ENCODE measurements at places on chromosomes 16 and 17.

DNA sequence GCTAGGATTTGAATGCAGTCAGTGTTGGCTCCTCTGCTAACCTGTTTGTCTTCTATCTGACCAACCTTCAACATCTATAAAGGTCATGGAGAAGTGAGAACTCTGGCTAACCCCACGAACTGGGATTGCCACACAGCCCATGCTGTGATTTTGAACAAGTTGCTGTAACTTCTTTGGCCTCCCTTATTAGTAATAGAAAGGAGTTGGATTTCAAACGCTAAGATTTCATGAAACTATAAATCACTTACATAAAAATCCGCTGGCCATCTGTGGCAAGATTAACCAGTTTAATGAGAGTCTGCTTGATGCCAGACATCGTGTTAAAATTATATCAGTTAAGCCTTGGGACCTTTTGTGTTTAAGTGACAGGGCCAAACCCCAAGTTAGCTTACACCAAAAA lies 53.4 kb downstream of the HSD17B2 start:
- no peak for DNase-seq

GRCh38 chr17:36765436-36766043 lies 164.2 kb downstream of the MRM1 start:
- DNase-seq = no peak

DNA sequence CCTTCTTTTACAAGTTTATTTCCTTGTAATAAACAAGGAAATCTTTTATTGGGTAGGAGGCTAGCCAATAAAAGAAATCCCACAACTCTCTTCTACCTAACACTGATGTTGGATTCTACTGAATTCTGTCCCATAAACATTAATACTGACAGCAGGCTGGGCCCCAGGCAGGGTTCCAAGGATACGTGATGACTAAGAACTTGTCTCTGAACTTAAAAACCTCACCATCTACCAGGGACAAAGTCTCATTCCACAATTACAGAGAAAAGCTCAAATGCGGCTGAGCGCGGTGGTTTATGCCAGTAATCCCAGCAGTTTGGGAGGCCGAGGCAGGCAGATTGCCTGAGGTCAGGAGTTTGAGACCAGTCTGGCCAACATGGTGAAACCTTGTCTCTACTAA lies 64.9 kb downstream of the ARHGAP17 start:
- no peak for DNase-seq

- no peak for DNase-seq
Observed at GRCh38 chr16:13165024-13165423, 263.6 kb downstream of the SHISA9 start.

- DNase-seq = no peak
Observed at GRCh38 chr17:35359398-35359797, 14.0 kb downstream of the SLFN11 start.

- no peak for DNase-seq
Observed at GRCh38 chr17:69744512-69745070, 330.1 kb downstream of the MAP2K6 start.

DNA sequence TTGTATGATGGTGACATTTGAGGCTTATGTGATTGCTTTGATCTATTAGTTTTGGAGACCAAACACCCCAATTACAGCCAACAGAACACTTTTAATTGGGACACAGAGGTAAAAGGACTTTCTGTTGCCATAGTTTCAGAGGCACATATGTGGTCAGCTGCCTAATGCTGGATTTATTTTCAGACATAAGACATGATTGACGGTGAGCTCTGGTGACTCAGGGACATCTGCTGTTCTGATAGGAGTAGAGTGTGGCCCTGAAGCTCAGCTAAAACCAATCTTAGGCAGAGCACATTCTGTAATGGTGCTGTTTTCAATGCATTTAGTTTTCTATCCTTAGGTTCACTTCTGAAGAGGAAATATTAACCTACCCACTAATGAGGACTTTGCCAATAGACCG lies 247.1 kb downstream of the UTP18 start:
- no peak for DNase-seq

DNA sequence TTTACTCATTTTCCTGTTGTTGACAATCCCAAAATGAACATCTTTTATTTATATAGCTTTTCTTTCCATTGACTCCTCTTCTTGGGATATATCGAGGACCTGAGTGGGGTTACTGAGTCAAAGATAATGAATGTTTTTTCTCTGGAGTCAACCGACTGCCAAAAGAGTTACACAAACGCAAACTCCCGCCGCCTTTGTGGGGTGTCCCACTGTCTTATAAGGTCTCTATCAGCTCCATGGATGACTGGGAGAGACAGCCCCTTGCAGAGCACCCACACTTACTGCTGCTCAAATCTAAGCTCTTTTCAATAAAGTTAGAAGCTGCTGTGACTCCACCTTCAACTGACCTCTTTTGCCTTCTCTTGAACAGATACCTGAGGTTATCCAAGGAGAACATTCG lies 25.2 kb downstream of the C16orf78 start:
- no peak for DNase-seq

DNA sequence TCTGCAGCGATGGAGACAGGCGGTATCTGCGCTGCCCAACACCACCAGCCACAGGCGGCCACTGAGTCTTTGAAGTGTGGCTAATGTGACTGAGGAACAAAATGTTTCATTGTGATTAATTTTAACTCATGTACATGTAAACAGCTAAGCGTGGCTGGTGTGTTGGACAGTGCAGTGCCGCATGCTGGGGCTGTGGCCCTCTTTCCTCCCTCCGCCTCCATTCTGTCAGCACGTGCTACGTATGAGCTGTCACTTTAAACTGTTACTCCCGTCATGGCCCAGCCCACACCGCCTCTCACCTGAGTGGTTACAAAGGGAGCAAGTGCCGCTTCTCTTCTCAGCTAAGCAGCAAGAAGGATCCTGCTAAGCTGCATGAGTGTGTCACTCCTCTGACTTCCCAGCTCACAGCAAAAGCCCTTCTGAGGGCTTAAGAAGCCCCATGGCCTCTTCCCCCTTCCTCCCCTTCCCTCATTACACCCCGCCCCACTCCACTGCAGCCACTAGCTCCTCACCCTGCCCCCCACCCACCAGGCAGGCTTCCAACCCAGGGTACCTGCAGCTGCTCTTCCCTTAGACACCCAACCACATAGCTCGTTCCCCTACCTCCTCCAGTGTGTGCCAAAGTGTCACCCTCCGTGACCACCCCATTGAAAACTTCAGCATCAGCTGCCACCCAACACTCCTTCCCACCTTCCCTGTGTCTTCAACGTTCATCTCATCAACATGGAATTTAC lies 15.0 kb downstream of the HASPIN start:
- DNase-seq = peak; percentile 35

GRCh38 chr17:65055708-65056638 lies 567 bp downstream of the GNA13 start:
- DNase-seq = no peak

- no peak for DNase-seq
Observed at GRCh38 chr16:89541792-89542191, 18.7 kb upstream of the RPL13 start.

GRCh38 chr16:89150090-89150835 lies 21.3 kb upstream of the CDH15 start:
- DNase-seq = no peak

Measured in amygdala (tissue), 56 donors.